ENCODE measurements at places on chromosomes 16 and 17.

GRCh38 chr17:33756021-33756420, 462.9 kb upstream of the ASIC2 start:
- no peak for DNase-seq
- no peaks in the 10 kb centered on the region for H3K36me3 ChIP-seq
- H3K4me1 ChIP-seq, result no peaks in the 10 kb centered on the region
- H3K4me3 ChIP-seq, result no peak overlapping the region

DNA sequence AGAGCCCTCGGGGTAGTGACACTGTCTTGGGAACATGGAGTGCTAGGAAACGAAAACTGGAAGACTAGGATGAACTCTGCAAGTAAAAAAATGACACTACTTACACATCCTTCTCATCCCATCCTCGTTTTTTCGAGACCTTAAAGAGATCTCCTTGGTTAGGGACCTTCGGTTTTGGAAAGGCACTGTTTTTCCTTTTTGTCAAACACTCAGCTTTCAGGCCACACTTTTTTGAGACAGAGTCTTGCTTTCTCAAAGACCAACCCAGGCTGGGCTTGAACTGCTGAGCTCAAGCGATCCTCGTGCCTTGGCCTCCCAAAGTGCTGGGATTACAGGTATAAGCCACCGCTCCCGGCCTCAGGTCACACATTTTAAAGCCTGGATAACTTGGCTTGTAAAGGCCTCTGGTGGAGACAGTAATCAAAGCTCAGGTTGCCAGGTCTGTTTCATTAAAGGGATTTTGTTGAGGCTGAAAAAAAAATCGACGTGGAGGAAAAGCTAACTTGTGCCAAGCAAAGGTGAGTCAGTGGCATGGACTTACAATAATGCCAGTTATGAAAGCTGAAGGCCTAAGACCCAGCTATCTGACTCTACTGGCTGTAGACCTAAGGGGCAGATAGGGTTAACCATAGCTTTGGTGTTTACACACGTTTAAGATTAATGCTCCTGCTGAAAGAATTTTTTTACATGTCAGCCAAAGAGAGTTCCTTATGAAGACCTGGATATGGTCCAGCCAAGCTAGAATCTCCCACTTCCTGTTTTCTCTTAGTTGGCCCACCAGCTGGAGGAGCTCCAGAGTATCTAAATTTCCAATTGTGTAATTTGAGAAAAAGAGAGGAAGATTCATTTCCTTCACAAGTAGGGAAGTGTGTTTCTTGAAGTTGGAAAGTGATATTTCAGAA, 823 bp downstream of the NBR1 start:
- H3K4me3 ChIP-seq, result peak overlapping the region; percentile 91
- H3K4me1 ChIP-seq, result peaks cover 70% of the 10 kb centered on the region
- no peaks in the 10 kb centered on the region for H3K36me3 ChIP-seq
- no peaks in the 10 kb centered on the region for H3K27me3 ChIP-seq
- DNase-seq, result no peak

DNA sequence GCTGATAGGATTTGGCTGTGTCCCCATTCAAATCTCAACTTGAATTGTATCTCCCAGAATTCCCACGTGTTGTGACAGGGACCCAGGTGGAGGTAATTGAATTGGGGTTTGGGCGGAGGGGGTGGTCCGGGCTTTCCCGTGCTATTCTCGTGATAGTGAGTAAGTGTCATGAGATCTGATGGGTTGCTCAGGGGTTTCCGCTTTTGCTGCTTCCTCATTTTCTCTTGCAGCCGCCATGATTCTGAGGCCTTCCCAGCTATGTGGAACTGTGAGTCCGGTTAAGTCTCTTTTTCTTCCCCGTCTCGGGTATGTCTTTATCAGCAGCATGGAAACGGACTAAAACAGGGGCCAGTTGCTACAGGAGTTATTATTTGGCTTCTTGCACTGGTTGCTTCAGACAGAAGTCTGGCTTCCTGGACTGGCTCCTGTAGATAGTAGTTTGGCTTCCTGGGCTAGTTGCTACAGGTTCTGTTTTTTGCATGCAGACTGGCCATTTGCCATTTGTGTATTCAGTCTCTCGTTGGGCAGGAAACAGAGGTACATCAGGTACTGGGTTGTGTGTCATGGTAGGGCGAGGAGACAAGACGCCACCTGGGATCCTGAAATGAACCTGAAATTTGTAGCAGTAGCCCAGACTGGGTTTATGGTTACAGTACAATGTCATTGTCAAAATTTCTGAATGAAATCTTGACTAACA, 32.6 kb downstream of the CNTNAP4 start:
- DNase-seq, result no peak
- H3K4me3 ChIP-seq, result no peak overlapping the region
- no peaks in the 10 kb centered on the region for H3K36me3 ChIP-seq
- no peaks in the 10 kb centered on the region for H3K27me3 ChIP-seq
- H3K27ac ChIP-seq, result no peak overlapping the region

GRCh38 chr16:83959656-83960434, 6.8 kb downstream of the OSGIN1 start:
- no peak overlapping the region for H3K27ac ChIP-seq
- peaks cover 11% of the 10 kb centered on the region for H3K4me1 ChIP-seq
- DNase-seq, result no peak
- H3K36me3 ChIP-seq, result peaks cover 23% of the 10 kb centered on the region
- H3K4me3 ChIP-seq, result no peak overlapping the region

- no peak overlapping the region for H3K4me3 ChIP-seq
- no peak for DNase-seq
- no peaks in the 10 kb centered on the region for H3K36me3 ChIP-seq
- no peaks in the 10 kb centered on the region for H3K27me3 ChIP-seq
- no peak overlapping the region for H3K27ac ChIP-seq
Observed at GRCh38 chr17:69058165-69058564, 2.6 kb downstream of the ABCA9 start.

DNA sequence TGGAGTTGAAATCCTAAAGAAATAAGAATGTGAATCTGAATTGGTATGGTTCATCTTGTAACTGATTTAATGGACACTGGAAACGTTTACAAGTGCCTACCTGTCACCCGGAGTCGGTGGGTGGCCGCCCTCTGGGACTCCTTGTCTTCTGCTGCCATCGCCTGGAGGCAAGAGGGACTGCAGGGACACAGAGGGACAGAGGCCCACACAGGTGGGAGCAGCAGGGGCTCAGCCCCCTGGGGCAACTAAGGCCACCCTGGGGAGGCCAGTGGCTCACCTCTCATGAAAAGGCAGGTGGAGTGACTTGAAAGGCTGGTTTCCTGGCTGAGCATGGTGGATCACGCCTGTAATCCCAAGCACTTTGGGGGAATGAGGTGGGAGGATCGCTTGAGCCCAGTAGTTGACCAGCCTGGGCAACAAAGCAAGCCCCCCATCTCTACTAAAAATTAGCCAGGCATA, 23.2 kb downstream of the TMEM92 start:
- no peak overlapping the region for H3K27ac ChIP-seq
- DNase-seq, result no peak
- H3K36me3 ChIP-seq, result no peaks in the 10 kb centered on the region
- no peaks in the 10 kb centered on the region for H3K27me3 ChIP-seq
- no peaks in the 10 kb centered on the region for H3K4me1 ChIP-seq

- no peak for DNase-seq
- H3K4me1 ChIP-seq, result no peaks in the 10 kb centered on the region
- no peaks in the 10 kb centered on the region for H3K36me3 ChIP-seq
- no peak overlapping the region for H3K4me3 ChIP-seq
- no peaks in the 10 kb centered on the region for H3K27me3 ChIP-seq
Observed at GRCh38 chr17:27446569-27447301, 9.5 kb upstream of the KSR1 start.

DNA sequence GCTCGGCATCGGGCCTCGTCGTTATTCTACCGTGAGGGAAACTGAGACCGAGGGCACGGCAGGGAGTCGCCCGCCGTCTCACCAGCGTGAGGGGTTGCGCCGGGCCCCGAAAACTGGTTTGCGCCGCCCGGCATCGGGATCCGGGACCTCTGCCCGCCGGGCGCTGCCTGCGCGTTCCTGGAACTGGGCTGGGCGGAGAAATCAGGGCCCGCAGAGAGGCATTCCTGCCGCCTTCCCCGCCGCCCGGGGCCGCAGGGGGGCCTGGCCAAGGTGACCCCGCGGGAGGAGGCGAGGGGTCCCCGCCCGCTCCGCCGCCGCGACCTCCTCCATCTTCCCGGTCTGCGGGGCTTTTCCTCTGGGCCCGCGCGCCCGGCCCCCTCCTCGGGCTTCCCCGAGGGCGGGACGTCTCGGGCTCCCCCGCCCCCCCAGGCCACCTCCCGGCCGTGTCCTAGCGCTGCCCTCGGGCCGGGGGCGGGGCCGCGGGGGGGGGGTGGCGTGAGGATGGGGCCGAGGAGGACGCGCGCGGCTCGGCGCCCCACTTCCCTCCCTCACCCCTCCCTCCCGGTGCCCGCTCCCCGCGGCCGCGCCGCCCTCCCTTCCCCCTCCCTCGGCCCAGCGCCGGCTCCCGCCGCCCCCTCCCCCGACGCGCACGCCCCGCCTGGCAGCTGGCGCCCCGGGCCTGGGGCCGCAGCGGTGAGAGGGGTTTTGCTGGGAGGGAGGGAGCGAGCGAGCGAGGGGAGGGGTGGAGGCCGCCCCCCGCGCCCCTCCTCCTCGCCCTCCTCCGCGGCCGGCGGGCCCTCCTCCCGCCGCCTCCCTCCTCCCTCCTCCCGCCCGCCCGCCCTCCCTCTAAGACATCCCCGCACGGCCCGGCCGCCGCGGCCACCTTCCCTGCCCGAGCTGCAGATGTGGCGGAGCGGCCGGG, at the start of gene GLIS2:
Gene GLIS2, plus strand, starts transcription at position 882 of the 922 bp plus-strand sequence. CDS start 16,214 bp downstream, outside the sequence.
- peak within 1 kb of the TSS; percentile 75 for H3K27ac ChIP-seq
- DNase-seq, result no peak
- no peaks in the 10 kb centered on the region for H3K36me3 ChIP-seq
- peak within 1 kb of the TSS; percentile 47 for H3K4me3 ChIP-seq

DNA sequence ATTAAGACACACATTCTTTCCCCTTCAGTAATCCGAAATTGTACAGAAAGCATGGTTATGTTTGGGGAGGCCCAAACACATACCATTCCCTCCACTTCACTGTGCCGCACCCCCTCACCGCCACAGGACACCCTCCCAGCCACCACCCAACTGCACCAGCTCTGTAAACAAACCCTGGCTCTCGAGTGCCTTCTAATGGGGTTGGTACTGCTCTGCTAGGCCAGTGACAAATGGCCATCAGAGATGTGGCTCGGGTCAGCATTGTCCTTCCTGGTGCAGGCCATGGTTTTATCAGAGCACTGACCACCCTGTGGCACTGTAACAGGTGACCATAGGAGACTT, 24.0 kb upstream of the SREBF1 start:
- no peak overlapping the region for H3K27ac ChIP-seq
- H3K4me1 ChIP-seq, result peaks cover 5% of the 10 kb centered on the region
- no peak for DNase-seq
- no peaks in the 10 kb centered on the region for H3K36me3 ChIP-seq

GRCh38 chr16:4918781-4919251, 18.1 kb downstream of the PPL start:
- peaks cover 6% of the 10 kb centered on the region for H3K36me3 ChIP-seq
- no peak overlapping the region for H3K4me3 ChIP-seq
- no peak for DNase-seq
- peak overlapping the region; percentile 72 for H3K27ac ChIP-seq
- H3K4me1 ChIP-seq, result peaks cover 98% of the 10 kb centered on the region
- no peaks in the 10 kb centered on the region for H3K27me3 ChIP-seq

DNA sequence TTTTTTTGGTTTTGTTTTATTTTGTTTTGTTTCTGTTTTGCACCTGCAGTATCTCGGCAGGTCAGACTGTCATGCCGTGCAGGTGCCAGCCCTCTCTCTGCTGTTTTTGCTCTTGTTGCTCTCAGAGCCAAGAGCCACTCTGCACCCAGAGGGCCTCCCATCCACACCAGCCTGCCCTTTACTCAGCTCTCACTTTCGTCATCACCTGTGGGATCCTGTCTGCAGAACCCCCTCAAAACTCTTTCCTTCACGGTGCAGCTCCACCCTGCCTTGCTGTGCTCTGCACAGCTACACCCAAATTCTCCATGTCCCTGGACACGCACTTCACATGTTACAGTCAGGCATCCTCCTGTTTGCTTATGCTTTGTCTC, 2.6 kb downstream of the AOC3 start:
- H3K4me1 ChIP-seq, result peaks cover 64% of the 10 kb centered on the region
- H3K36me3 ChIP-seq, result no peaks in the 10 kb centered on the region
- H3K4me3 ChIP-seq, result peak overlapping the region; percentile 67
- H3K27me3 ChIP-seq, result no peaks in the 10 kb centered on the region
- peak overlapping the region; percentile 15 for H3K27ac ChIP-seq

DNA sequence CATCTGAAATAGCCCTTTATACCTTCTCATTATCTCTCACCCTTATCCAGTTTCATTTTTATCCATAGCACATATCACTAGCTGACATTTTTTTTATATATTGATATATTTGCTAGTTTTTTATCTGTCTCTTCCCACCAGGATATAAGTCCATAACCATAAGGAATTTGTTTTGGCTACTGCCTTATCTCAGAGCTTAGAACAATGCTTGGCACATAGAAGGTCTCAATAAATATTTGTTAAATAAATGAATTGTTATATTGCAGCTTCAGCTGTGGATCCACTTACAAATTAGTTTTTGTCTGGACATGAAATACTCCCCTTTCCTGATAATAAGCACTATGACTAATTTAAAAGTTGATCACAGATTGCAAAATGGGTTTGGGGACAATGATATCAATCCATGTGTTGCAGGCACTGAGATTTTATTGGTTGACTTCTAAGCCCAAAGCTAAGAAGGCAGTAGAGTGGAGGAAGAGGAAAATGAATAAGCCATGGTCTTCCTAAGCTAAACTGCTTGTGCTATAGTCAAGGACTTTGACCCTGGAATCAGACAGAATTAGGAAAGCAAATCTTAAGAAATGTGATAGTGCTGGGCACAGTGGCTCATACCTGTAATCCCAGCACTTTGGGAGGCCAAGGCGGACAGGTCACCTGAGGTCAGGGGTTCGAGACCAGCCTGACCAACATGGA, 31.9 kb upstream of the YPEL2 start:
- no peak overlapping the region for H3K4me3 ChIP-seq

- peaks cover 13% of the 10 kb centered on the region for H3K27me3 ChIP-seq
- H3K4me1 ChIP-seq, result no peaks in the 10 kb centered on the region
- no peak for DNase-seq
- H3K4me3 ChIP-seq, result no peak overlapping the region
- no peaks in the 10 kb centered on the region for H3K36me3 ChIP-seq
Observed at GRCh38 chr17:32956240-32956970, 28.5 kb downstream of the TMEM98 start.

DNA sequence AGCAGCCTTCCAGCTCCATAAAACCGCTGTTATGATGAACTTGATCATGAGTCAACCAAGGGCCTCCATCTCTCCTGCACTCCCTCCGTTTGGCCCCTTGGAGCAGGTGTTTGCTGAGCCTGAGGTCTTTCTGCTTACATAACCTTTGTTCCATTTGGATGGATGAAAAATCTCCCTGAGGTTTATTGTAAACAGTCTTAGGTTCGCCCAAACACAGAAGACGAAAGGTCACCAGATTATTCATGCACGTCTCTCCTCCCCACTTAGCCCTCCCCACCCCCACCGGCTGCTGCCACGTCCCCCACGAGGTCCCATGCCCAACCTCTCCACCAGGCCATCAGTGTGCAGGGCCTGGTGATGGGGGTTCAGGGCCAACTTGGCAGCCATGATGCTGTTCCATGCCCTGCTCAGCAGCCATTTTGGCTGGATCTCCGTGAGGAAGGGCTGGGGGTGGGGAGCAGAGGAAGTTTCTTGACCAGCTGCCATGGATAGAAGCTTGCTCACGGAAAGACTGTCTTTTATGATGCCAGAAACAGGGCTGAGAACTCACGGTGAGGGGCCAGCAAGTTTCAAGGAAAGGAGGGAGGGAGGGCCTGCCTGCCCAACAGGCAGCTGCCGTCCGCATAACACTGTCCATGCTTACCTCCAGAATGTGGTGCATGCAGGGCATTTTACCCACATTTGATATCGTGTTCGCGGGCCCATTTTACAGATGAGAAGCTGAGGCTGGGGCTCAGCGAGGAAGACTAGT, 47.8 kb upstream of the FOXF1 start:
- H3K27ac ChIP-seq, result peak overlapping the region; percentile 72
- H3K27me3 ChIP-seq, result no peaks in the 10 kb centered on the region
- H3K4me3 ChIP-seq, result no peak overlapping the region
- H3K4me1 ChIP-seq, result no peaks in the 10 kb centered on the region
- no peaks in the 10 kb centered on the region for H3K36me3 ChIP-seq
- no peak for DNase-seq
